ENCODE measurements at places on chromosomes 5 and 9.

- no peak for DNase-seq
Measured at GRCh38 chr9:14011799-14012560, 302.0 kb downstream of the NFIB start.

DNA sequence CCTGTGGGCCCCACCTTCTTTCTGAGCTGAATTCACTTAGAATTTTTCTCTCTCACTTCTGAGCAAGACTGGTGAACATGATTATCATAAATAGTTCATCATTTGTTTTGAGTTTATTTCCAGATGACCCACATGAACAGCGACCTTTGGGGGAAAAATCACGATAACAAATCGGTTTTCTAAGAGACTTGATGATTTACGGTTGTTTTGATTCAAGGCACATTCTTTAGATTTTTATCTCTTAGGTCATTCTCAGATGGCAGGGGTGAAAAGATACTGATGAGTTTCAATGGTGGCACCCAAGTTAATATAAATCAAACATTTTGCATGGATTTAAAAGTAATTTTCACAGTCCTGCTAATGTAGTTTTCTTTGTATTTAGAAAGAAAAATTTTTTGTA, 95.1 kb downstream of the DMXL1 start:
- DNase-seq, result no peak

DNA sequence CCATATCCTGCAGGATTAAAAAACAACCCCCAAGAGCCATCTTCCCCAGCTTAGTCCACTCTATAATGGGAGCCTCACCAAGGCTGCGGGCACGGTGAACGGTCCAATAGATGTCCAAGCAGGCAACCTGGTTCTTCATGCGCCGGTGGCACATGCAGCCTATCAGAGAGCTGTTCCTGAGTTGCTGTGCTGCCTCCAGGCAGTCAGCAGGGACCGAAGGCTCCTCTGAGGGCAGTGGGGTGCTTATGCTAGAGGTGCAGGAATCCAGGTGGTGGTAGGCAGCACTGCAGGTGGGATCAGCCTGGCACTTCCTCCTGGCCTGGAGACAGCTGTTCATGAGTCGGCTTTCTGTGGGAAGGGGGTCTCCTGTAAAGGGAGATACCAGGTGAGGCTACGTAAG, 10.2 kb downstream of the GFRA3 start:
- DNase-seq, result no peak

DNA sequence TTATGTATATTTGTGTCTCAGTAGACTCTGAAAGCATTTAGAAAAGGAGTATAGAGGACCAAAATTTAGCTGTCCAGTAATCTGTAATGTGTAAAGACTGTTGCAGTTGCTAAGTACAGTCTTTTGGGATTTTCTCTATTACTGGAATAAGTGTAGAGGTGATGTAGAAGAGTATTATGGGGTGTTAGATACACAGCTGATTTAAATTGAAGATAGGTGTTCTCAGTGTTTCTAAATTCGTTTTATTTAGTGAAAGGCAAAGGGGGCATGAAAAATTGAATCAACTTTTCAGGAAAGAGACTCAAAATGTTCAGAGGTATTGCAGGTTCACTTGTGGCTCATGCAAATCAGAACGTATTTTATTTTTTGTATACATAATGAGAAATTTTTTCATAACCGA, 13.6 kb downstream of the SMAD5 start:
- DNase-seq, result no peak

DNA sequence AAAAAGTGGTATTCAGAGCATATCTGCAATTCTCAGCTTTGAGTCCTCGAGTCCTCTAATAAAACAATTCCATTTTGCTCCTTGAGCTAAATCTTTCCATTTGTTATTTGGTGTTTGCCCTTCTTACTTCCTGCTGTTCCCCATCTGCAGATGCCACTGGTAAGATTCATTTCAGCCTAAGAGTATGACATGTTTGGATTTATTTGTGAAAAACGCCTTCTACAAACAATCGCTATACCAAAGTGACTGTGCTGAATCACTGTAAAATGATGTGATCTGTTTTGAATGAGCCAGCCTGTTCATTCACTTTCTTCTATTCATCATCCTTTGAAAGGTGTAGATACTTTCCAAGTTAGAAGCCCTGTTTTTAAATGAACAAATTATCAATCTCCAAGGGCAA, 27.7 kb downstream of the KCTD16 start:
- DNase-seq, result no peak

DNA sequence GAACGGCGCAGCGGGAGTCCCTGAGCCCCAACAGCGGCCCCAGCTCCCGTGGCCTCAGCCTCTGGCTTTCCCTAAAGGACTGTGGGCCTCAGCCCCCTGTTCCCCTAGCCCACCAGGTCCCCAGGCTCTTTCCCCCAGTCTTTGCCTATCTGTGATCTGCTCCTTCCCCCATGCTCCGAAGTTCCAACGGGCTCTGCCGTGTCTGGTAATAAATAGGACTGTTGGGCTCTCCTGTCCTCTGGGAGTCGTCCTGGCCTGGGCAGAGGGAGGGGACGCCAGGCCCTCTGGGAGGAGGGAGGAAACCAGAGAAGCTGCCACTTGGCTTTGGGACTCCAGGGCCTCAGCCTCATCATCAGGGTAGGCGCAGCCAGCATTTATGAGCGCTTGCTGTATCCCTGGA, 28.1 kb downstream of the ADGRD2 start:
- no peak for DNase-seq

DNA sequence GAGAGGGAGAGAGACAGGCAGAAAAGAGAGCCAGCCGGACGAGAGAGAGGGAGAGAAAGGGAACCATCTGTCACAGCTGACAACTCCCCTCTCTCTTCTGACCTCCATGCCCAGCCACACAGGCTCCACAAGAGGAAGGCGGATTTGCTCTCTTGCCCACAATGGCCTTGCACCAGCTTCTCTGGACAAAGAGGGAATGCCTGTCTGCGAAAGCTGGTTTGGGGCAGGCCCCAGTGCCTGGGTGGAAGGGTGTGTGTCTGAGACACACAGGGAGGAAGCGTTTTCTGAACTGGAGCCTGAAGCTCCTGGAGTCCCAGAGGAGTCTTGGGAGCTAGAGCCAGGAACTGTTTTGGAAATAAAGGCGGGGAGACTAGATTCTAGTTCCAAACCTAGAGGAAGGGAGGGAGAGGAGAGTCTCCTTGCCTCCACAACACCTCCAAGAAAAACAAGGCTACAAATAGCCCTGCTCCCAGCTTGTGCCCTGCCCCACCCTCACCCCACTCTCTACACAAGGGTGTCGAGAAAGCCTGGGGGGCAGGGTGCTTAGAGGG, 12.5 kb downstream of the C1QTNF2 start:
- DNase-seq, result no peak

- DNase-seq, result no peak
Measured at GRCh38 chr9:81558091-81558830, 131.1 kb downstream of the TLE1 start.

- no peak for DNase-seq
Measured at GRCh38 chr5:102638316-102638715, 116.8 kb upstream of the PAM start.

DNA sequence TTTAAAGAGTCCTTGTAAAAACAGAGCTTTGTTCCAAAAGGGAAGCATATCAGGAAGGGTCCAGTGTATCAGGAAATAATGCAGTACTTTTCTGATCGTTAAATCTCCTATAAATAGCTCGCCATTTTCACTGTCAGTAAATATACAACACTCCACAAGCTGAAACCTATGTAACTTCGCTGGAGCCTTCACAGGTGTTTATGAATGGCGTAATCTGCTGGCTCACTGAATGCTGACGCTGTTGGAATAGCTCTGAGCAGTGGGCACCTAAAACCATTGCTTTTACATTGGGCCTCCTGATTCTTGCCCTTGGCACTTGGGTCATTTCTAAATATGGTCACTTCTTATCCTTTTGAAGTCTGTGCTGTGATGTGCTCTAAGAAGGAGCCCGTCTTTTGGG, 4.3 kb downstream of the SHC3 start:
- DNase-seq, result no peak

DNA sequence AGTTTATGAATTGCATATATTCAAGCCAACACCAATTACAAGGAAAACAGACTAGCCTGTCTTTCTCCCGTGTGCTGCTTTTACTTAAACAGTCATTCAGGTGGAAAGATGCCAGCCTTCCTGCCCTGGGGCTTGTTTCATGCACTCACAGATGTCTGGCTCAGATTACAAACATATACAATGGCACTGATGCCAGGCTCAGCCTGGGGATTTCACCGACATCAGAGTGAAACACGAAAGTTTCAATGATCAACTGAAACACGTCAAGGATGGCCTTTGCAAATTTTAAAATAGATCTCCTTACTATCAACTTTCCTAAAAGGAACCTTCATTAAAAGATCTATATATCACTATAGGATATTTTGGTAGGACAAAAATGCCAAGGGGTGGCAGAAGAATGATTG, 1576.5 kb downstream of the EFNA5 start:
- no peak for DNase-seq

- no peak for DNase-seq
Measured at GRCh38 chr5:55636683-55637082, 75.4 kb downstream of the SLC38A9 start.

DNA sequence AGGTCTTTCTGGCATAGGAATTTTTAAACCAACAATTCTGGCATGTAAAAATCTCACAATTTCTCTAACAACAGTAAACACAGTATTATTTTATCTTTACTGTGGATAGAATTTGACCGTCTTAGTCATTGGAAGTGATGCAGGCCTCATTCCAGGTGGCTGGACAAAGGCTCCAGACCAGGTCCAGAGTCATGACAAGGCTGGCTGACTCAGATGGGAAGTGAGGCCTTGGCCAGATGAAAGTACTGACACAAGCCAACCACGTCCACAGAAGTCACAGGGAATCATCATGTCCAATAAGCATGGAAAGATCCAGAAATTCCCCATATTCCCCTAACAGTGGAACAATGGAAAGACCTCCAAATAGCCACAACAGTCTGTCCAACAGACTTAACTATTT, 12.4 kb downstream of the SPOCK1 start:
- no peak for DNase-seq

Data from stimulated activated naive CD8-positive, alpha-beta T cell treated with anti-CD3 and anti-CD28 coated beads, Interleukin-15, amount 100 ng/mL, for 72 hours (primary cell).